ENCODE measurements at places on chromosomes 12 and 14.

DNA sequence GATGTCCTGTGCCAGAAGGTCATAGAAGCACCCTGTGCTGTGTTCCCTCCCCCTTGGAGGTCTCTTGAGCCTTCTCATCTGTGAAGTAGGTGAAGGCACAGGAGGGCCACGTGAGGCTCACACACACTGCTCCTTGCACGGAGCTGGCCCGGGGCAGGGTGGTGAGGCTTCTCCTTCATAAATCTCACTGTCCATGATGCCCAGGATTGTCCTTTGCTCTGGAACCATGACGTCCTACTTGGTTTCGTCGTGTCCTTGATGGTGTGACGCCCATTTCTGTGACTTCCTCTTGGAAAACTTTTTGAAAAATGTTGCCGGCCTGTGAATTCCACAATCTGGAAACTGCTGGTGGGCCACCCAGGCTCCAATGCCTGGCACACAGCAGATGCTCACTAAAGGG, 34.4 kb downstream of the SH2B3 start:
- DNase-seq, result no peak

- no peak for DNase-seq
These were observed 98.9 kb downstream of the PCNX1 start for GRCh38 chr14:71006200-71006563.

GRCh38 chr12:75564398-75564797, 53.0 kb upstream of the KRR1 start:
- no peak for DNase-seq

- DNase-seq, result no peak
These were observed 36.9 kb upstream of the AP4S1 start for GRCh38 chr14:30988509-30988908.

- DNase-seq, result peak; percentile 68
These were observed 338.2 kb downstream of the TRHDE start for GRCh38 chr12:72610342-72610741.

DNA sequence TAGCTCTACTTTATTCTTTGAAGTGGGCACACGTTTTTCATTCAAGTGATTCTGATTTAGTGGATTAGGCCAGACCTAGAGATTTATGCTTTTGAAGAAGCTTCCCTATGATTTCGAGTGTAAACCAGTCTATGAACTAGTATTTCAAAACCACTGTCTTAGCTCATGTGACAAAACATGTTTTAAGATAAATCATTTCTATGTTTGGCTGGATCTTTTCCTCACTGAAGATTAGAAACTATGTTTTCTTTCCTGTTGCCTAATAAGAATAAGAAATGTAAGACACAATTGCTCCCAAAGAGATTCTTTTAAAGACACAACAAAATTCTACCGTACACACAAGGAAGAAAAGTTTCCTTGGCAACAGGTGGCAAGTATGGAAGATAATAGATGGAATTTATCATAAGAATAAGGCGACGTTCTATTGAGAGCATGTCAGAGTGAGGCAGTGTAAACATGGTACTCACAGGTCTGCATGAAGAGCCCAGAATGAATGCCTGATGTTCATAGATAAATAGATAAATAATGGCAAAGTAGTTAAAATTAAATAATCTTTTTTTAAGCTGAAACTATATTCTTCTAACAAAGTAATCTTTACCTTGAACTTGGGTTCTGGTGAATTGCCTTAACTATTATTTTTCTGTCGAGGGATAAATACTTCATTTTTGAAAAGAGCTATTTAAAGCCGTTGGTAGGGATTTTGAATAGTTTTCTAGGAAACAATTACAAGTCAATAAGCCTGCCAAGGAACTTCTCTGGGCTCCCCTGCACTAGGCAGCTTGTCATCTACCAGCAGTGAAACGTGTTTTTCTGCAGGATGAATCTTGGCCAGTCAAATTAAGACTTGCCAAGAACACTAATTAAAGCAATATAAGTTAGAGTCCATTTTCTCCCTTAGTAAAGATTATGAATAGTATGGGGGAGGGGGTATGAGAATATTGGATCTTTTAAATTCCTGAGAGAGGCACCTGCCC, 34.1 kb upstream of the C12orf75 start:
- DNase-seq, result no peak

- peak; percentile 12 for DNase-seq
These were observed 12.3 kb upstream of the PARP11 start for GRCh38 chr12:3885277-3886094.

- DNase-seq, result peak; percentile 35
These were observed 298.4 kb downstream of the SYT1 start for GRCh38 chr12:79162948-79163347.

- DNase-seq, result peak; percentile 91
These were observed 195.8 kb downstream of the FOXN3 start for GRCh38 chr14:89221109-89221810.

DNA sequence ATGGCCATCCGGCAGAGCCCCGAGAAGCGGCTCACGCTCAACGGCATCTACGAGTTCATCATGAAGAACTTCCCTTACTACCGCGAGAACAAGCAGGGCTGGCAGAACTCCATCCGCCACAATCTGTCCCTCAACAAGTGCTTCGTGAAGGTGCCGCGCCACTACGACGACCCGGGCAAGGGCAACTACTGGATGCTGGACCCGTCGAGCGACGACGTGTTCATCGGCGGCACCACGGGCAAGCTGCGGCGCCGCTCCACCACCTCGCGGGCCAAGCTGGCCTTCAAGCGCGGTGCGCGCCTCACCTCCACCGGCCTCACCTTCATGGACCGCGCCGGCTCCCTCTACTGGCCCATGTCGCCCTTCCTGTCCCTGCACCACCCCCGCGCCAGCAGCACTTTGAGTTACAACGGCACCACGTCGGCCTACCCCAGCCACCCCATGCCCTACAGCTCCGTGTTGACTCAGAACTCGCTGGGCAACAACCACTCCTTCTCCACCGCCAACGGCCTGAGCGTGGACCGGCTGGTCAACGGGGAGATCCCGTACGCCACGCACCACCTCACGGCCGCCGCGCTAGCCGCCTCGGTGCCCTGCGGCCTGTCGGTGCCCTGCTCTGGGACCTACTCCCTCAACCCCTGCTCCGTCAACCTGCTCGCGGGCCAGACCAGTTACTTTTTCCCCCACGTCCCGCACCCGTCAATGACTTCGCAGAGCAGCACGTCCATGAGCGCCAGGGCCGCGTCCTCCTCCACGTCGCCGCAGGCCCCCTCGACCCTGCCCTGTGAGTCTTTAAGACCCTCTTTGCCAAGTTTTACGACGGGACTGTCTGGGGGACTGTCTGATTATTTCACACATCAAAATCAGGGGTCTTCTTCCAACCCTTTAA, 1.5 kb downstream of the FOXG1 start:
- peak; percentile 19 for DNase-seq

- DNase-seq, result no peak
These were observed 5.6 kb upstream of the GOLGA3 start for GRCh38 chr12:132834181-132834711.

DNA sequence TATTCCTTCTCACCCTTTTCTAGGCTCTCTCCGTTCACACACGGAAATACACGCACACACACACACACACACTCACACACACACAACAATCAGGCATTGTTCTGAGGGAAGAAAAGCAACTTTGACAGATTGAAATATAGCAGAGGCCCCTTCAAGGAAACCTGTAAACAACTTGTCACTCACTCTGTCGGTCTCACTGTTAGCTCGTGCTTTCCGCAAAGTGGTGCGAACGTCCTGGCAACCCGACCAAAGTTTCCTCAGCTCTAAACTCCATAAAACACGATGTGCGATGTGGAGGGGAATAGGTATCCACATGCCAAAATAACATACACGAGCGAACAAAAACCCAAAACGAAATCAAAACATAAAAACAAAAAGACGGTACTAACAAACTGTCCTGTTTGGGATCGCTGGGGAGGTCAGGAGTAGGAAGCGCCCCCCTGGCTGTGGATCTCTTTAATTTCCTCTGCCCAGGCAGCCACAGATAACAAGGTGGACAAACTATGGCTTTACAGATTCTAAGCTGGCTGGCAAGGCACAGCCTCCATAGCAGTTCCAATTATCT, 822 bp upstream of the SOX5 start:
- peak; percentile 18 for DNase-seq

- no peak for DNase-seq
These were observed 9.8 kb downstream of the PRPF40B start for GRCh38 chr12:49632986-49633702.

GRCh38 chr12:69275471-69275891, 36.1 kb downstream of the CPSF6 start:
- no peak for DNase-seq

GRCh38 chr14:89386212-89386886, 30.7 kb downstream of the FOXN3 start:
- DNase-seq, result no peak

DNA sequence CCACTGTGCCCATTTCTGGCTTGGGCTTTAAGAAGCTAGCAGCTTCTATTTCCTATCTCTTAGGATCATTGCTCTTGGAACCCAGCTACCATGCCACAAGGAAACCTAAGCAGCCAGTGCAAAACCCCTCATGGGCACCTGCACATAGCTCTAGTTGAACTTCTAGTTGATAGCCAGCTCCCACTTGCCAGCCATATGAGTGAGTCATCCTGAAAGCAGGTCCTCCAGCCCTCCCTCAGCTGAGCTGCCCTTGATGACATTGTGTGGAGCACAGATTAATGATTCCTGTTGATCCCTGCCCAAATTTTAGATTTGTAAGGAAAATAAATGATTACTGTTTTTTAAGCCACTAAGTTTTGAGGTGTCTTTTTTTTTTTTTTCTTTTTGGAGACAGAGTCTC, 234.2 kb upstream of the FBXO33 start:
- no peak for DNase-seq

DNA sequence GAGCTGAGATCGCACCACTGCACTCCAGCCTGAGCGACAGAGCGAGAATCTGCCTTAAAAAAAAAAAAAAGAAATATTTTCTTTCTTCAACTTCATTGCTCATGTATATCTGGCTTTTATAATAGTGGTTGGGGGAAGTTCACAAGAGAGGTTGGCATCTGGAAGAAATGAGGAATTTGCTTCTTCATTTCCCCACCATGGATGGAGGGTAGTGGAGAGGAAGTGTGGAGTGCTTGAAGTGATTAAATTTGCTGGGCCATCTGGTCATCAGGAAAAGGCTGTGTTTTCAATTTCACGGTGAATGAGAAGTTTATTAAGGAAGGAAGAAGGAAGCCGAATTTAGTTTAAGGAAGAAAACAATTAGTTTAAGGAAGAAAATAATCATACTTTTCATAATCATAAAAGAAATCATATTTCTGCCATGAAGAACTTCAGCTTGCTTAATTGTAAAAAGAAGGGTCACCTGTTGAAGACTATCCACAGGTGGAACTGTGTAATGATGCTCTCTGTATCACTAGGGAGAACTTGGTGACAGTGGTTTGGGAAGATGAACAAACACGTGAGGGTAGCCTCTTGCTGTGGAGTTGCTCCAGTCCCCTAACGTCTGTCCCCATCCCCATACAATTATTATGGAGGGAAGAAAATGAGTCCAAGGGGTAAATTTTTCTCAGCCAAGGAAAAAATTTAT, 197.3 kb upstream of the ARHGAP5 start:
- DNase-seq, result no peak

- DNase-seq, result no peak
These were observed 522 bp downstream of the R3HDM2 start for GRCh38 chr12:57430112-57430930.

DNA sequence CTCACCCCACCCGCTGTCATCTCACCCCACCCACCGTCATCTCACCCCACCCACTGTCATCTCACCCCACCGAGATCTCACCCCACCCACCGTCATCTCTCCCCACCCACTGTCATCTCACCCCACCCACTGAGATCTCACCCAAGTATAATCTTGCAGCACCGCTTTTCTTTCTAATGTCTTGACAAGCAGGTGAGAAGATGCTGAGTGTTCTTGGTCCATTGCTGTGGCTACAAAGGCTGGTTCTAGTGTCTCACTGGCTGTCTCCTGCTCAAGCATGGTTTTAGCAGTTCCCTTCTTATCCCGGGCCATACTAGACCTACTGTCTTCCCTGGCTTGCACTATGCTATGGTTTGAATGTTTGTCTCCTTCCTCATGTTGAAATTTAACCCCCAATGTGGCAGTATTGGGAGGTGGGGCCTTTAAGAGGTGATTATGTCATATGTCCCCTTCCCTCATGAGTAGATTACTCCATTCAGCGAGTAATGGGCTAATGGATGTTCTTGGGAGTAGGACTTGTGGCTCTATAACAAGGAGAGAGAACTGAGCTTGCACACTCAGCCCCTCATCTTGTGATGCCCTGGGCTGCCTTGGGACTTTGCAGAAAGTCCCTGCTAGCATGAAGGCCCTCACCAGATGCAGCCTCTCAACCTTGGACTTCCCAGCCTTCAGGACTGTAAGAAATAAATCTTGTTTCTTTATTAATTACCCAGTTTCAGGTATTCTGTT, 47.7 kb upstream of the PPP2R5C start:
- DNase-seq, result no peak

GRCh38 chr12:109656743-109657142, 56.9 kb upstream of the FAM222A start:
- no peak for DNase-seq

- DNase-seq, result no peak
These were observed 1822.4 kb upstream of the SEL1L start for GRCh38 chr14:83356080-83356479.

GRCh38 chr12:98606359-98606988, 13.0 kb downstream of the SLC25A3 start:
- no peak for DNase-seq

- peak; percentile 47 for DNase-seq
These were observed 4.4 kb upstream of the NPAS3 start for GRCh38 chr14:32934073-32934880.

- DNase-seq, result no peak
These were observed 41.2 kb downstream of the NKX2-1 start for GRCh38 chr14:36478782-36479181.

DNA sequence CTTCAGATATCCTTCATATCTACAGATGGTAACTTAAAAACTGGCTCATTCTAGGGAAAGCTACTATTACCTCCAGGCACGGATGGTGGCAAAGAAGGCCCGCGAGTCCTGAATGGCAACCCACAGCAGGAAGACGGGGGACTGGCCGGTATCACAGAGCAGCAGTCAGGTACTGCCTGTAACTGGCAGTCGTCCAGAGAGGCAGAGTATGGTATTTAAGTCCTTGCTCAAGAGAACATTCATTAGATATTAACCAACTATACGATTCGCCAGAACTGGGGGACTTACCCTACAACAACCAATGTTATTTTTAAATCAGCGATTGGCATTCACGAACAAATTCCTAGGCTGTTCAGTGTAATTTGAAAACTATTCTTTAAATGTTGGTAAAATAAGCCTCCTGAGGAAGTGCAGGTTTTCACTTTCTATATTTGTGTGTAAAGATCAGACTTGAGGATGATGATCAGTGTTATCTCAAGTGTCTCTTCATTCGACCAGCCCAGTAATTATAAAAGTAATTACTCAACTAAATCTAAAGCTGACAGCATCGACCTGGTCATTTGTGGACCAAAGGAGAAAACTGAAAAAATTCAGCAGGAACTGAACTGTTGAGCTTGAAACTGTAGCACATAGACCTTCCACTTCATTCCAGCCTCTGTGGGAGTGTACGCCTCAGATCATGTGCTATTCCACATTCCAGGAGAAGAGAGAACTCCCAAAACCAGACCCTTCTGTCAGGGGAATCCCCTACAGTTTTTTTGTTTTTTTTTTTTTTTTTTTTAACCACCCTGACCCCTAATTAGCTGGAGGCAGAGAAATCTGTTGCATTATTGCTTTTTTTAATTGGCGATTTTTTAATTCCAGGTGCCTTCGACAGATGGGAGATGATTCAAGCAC, 75.6 kb downstream of the ESR2 start:
- no peak for DNase-seq

GRCh38 chr12:27385766-27386564, 53.3 kb downstream of the BMAL2 start:
- no peak for DNase-seq
